ENCODE measurements at places on chromosomes 6 and 20. TPM values are rescaled to one million over a fixed set of nuclear protein-coding genes. Genes with fewer than 3 reads are reported as not detected.

Gene CCN5
- total RNA-seq: not detected

Gene TSPO2
- not detected for total RNA-seq

Gene SLC22A3
- 2.2 TPM for total RNA-seq

Gene OR2J3
- not detected for total RNA-seq

Gene GSTA1
- 0.68 TPM for total RNA-seq

Gene SLC26A8
- not detected for total RNA-seq

Gene RNF144B
- not detected for total RNA-seq

Gene TRIM31
- total RNA-seq: not detected

Gene MAS1
- not detected for total RNA-seq

Gene LSM2
- total RNA-seq: 164 TPM

Gene LKAAEAR1
- 0.48 TPM for total RNA-seq

Gene PPP1R16B
- total RNA-seq: under 0.01 TPM

Gene OR2B6
- not detected for total RNA-seq

Gene PCK1
- not detected for total RNA-seq

Gene FBXO5
- 102 TPM for total RNA-seq

Gene LY6G5B
- total RNA-seq: 0.36 TPM

Gene SIRPD
- total RNA-seq: 0.68 TPM

Gene SOX4
- 10.8 TPM for total RNA-seq

Gene RBPJL
- not detected for total RNA-seq

Gene MYBL2
- 53.1 TPM for total RNA-seq

Gene SLX4IP
- 4.7 TPM for total RNA-seq

Gene ZNF184
- 24.2 TPM for total RNA-seq

Gene CLIC5
- total RNA-seq: 0.10 TPM

Gene WFDC2
- 0.78 TPM for total RNA-seq

Gene LINC00237
- not detected for total RNA-seq

Gene TUBB2B
- 26.7 TPM for total RNA-seq

Gene RFX6
- not detected for total RNA-seq

Gene APOM
- total RNA-seq: 3.4 TPM

Gene OR2H2
- not detected for total RNA-seq

Gene KIAA1586
- total RNA-seq: 22.8 TPM
